H9 (cell line): ENCODE measurements at places on chromosomes 6 and 20. TPM values are rescaled to one million over a fixed set of nuclear protein-coding genes. Genes with fewer than 3 reads are reported as not detected.

GRCh38 chr20:63542696-63543095 lies 4.9 kb downstream of the SRMS start:
- no peak for DNase-seq

CALHM5 gene
- total RNA-seq: 0.02 and 0.09 TPM in 2 replicates

- no peak for DNase-seq
Observed at GRCh38 chr6:42028234-42029061, 21.9 kb upstream of the TAF8 start.

SIRPD gene
- not detected in 2 replicates for total RNA-seq

AKAP7 gene
- 7.6 and 9.8 TPM in 2 replicates for total RNA-seq

CCM2L gene
- total RNA-seq: 4.6 and 5.2 TPM in 2 replicates

GRCh38 chr6:104595311-104595820 lies 264.4 kb downstream of the HACE1 start:
- DNase-seq: no peak

- peak; percentile 49 for DNase-seq
Observed at GRCh38 chr6:77034161-77034560, 429.1 kb downstream of the HTR1B start.

OXT gene
- total RNA-seq: 0.64 TPM in 1 of 2 replicates, not detected in the other

SLX4IP gene
- total RNA-seq: 7.1 and 7.9 TPM in 2 replicates

DNA sequence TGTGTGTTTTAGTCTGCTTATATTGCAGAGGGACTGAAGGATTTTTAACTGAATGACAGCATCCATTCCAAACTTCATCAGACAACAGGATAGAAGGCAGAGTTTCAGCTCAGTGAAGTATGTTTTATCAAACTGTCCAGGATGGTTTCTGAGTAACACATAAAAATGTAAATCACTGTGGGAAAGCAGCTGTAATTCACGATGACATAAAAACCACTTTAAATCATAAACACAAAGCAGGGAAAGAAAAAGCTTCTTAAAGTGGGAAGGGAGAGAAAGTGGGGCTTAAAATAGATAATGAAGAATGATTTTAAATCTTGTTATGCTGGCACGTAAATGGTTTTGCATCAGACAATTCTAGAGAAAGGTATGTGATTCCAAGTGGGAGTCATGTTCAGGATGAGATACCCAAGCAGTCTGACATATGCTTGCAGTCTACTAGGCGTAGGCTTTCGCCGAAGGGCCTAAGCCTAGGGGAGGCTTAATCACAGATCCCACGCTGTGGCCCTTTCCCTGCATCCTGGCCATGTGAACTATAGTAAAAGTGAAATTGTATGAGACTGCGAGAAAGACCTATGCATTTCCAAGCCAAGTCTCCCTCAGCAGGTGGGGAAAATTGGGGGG lies 610.6 kb downstream of the PRKN start:
- DNase-seq: no peak

ZBP1 gene
- total RNA-seq: not detected in 2 replicates

- DNase-seq: peak; percentile 70
Observed at GRCh38 chr6:110341663-110342596, 16.2 kb downstream of the METTL24 start.

NFS1 gene
- total RNA-seq: 24.4 and 26.6 TPM in 2 replicates

GRCh38 chr6:105280033-105280432 lies 100.2 kb upstream of the POPDC3 start:
- no peak for DNase-seq

GRCh38 chr6:36550473-36551000 lies 3.3 kb upstream of the STK38 start:
- DNase-seq: no peak

- DNase-seq: no peak
Observed at GRCh38 chr6:33654831-33655554, 33.9 kb downstream of the ITPR3 start.

CST2 gene
- total RNA-seq: not detected in 2 replicates

PSORS1C2 gene
- 0.31 and 0.33 TPM in 2 replicates for total RNA-seq

DNA sequence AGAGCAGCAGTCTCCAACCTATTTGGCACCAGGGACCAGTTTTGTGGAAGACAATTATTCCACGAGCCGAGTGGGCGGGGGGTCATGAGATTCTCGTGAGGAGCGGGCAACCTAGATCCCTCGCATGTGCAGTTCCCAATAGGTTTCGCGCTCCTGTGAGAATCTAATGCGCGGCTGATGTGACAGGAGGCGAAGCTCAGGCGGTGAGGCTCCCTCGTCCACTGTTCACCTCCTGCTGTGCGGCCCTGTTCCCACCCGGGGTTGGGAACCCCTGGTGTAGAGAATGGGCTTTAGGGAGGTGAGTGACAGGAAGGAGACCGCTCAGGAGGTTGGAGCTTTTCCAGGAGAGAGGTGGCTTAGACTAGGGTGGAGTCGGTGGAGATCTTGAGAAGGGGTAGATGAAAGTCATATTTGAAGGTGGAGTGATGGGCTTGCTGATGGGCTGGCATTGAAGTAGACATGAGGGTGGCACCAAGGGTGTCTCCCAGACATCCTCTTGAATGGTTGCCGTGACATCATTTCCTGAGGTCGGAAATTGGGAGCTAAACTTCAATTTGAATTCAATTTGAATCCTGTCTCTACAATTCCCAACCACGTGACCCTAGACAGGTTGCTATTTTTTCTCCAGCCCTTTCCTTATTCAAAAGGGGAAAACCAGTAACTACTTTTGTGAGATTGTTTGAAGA lies 1.5 kb upstream of the RAD21L1 start:
- DNase-seq: no peak

DNA sequence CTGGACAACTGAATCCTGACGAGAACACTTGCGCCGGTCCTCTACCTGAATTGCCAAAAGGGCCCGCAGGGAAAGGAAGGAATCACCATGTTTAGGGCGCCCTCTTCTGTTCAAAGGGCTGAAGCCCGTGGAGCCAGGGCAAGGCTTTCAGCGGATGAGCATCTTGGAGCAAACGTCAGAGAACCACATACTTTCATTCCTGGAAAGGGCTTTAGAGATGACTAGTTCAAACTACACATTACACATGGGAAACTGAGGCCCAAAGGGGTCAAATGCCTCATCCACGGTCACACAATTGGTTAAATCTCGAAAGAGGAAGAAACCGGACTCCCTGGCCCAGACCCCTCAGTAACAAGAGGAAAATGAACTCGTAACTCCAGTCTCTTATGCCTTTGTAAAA lies 11.5 kb upstream of the ZNF133 start:
- DNase-seq: peak; percentile 87

DNA sequence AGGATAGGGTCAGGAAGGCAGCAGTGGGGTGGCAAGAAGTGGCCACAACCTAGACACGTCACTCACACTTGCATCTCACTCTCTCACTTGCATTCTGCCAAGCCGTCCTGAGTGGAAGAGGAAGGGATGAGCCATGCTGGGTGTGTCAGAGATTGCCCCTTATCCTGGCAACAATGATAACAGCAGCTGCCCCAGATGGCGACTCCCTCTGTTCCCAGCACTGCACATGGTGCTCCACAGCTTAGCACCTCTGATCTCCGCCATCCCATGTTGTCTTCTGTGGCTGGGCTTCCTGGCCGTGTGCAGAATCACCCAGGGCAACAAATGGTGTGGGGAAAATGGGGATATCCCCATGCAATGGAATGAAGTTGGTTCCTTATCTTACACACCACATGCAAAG lies 11.1 kb downstream of the KCNB1 start:
- no peak for DNase-seq

DNA sequence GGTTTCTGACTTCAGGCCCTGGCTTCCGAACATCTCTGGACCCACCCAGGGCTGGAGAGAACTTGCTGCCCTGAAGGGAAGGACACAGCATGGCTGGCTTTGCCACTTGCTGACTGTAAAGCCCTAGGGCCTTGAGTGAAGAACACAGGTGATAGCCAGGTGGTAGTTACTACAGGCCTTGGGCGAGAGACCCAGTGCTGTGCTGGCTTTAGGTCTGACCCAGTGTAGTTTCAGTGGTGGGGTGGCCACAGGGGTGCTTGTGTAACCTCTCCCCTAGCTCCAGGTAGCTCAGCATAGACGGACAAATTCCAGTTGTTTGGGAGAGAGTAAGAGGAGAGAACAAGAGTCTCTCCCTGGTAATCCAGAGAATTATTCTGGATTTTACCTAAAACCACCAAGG lies 27.1 kb downstream of the NCOA6 start:
- DNase-seq: no peak

- DNase-seq: peak; percentile 86
Observed at GRCh38 chr20:56343861-56344381, 14.9 kb upstream of the FAM210B start.

DNA sequence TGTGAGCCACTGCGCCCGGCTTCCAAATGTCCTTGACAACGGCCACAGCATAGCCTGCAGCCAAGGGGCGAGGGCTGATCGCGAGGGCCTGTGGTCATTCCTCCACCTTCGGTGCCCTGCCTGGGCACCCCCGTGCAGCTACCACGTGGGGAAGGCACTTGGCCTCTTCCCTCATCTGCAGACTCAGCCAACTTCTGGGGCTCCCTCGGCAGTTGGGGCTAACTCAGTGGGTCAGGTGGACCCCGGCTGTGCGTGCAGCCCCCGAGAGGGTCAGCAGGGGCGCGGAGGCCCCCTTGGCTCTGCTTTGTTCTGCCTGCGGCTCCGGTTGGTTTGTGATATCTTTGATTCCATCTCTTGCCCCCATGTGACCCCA lies 52.9 kb upstream of the BHLHE23 start:
- peak; percentile 18 for DNase-seq

OR2H1 gene
- total RNA-seq: not detected in 2 replicates

NRSN1 gene
- total RNA-seq: not detected in 2 replicates

CFB gene
- total RNA-seq: 0.31 and 0.39 TPM in 2 replicates

MLIP gene
- total RNA-seq: not detected in 2 replicates

DNA sequence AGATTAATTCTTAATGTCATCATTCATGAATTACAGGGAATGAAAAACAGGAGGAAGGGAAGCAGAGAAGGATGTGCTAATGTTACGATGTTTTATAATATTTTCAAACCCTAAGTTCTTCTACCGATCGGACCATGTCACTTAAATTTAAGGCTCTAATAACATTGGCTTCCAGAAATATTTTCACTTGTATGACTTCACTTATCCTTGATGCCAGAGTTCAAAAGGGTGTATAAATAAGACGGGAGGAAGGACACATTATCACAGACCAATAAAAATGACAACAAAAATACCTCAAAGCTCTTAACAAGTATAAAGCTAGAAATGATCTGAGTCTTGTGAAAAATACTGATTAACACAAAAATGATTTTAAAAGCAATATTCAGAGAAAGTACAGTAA lies 370.4 kb upstream of the CITED2 start:
- DNase-seq: no peak

DNA sequence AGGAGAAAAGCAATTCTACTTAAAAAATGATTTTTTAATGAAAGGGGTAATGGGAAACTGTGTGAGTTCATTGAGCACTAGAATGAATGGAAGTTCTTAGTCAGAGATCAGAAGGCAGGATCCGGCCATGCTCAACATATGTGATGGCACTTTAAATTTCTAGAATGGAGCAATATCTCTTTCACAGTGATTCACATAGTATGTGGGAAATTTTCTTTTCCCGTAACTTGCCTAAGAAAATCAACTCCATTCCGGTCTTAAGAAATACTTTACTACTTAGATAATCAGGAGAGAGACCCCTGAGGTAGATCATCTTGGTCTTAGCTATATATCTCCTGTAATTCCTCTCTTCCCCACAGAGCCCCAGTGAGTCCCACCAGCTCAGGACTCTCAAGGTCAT lies 131.8 kb downstream of the SCML4 start:
- DNase-seq: no peak

- no peak for DNase-seq
Observed at GRCh38 chr6:159713984-159714383, 13.3 kb upstream of the WTAP start.

DNA sequence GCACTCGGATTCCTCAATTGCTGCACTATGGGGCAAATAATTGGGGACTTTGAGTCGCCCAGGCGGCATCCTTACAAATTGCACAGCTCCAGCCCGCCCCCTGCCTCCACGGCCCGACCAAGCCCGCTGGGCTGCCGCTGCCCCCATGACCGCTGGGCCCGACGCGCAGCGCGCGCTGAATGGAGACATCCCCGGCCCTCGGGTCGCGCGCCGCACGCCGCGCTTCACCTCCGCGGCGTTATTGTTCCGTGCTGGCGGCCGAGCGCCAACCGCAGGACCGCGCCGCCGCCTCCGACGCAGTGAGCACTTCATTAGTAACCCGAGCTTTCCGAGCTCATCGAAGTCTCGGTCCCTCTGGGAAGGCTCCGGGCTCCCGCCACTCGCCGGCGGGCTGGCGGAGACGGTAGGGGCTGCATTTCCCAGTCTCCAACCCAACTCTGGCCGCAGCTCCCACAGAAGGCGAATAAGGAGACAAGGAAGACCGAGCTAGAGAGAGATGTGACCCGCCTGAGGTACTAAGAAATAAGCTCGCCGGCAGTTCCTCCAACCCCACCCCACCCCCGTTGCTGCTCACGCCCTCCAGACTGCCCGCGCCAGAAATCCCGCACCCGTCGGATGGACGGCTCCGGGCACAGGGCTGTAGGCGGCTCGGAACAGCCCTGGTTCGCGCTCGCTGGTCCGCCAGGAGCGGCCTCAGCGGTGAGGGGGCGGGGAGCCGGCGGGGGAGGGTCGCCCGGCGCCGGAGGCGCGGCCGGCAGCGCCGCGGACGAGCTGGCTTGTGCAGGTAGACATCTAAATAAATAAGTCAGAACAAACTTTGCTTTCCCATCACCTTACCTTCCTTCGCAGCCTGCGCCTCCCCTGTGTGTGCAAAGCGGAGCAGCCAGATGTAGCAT lies 703 bp downstream of the EPHA7 start:
- DNase-seq: peak; percentile 65

DNA sequence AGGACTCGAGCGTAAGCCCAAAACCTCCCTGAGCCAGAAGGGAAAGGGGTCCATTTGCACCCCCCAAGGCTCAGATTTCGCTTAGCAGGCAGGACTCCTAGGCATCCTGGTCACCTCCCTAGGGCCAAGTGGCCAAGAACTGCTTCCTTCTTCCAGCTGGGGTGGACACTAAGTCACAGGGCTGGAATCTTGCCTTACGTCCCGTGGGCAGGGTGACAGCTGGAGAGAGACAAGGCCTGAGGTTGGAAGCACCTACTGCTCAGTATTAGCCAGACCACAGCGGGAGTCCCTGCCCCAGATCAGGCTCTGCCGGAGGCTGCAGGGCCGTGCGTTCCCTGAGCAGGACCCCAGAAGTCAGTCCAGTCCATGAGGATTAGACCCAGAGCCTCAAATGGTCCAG lies 19.7 kb downstream of the LAMA5 start:
- DNase-seq: no peak

DNA sequence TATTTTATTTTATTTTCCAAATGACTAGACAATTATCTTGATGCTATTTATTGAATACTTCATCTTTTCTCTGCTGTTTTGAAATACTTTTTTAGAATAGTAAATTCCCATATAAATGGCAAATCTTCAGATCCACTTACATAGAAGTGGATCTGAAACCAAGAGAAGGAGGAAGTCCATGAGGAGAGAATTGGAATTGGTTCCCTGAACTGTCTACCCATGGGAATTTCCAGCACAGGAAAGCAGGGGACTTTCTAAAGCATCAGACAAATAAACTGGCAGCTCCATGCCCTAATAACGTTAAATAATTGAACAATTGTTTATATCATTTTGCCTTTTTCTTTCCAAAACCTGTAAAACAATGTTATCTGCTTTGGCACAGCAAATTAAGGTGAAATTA lies 47.1 kb upstream of the PNRC1 start:
- no peak for DNase-seq

GSTA2 gene
- not detected in 2 replicates for total RNA-seq

GRCh38 chr20:4635781-4636180 lies 85.9 kb upstream of the PRND start:
- DNase-seq: no peak

GRCh38 chr6:62683063-62683462 lies 397.0 kb upstream of the KHDRBS2 start:
- DNase-seq: no peak

GRCh38 chr20:1472556-1473245 lies 6.1 kb upstream of the NSFL1C start:
- DNase-seq: no peak

GRCh38 chr20:22617160-22617559 lies 32.8 kb upstream of the FOXA2 start:
- DNase-seq: no peak
